Stimulated activated effector memory CD8-positive, alpha-beta T cell treated with anti-CD3 and anti-CD28 coated beads, Interleukin-12 subunit alpha, Interleukin-12 subunit beta, amount 100 ng/mL, for 72 hours (primary cell): ENCODE measurements at places on chromosomes 11 and 22.

GRCh38 chr11:40287916-40288803, 1171.3 kb downstream of the LRRC4C start:
- DNase-seq: no peak

DNA sequence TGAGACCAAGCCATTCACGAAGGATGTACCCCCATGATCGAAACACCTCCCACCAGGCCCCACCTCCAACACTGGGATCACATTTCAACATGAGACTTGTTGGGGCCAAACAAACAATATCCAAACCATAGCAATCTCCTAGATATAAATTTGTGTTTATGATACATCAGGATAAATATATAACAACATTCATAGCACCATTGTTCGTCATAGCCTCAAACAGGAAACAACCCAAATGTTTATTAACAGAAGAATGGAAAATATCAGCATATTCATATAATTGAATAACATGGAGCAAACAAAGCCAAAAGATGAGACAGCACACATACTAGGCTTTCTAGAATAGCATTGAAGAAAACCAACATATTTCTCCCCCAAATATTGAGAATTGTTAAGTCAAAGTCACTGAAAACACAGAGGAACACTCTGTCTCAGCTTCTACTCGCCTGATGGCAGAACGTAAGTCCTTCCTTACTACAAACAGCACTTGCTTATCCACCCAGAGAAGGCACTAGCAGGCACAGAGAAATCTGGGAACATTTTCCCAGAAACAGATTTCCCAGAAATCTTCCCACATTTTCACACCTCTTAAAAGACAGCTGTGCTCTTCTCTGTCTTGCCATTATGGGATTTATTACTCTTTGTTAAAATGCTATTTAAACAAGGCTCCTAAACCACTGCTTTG, 8.1 kb upstream of the GDPD4 start:
- DNase-seq: no peak

- no peak for DNase-seq
These were observed 65.4 kb downstream of the PPP6R3 start for GRCh38 chr11:68525930-68526329.

- no peak for DNase-seq
These were observed 275.4 kb downstream of the DYNC2H1 start for GRCh38 chr11:103384652-103385051.

DNA sequence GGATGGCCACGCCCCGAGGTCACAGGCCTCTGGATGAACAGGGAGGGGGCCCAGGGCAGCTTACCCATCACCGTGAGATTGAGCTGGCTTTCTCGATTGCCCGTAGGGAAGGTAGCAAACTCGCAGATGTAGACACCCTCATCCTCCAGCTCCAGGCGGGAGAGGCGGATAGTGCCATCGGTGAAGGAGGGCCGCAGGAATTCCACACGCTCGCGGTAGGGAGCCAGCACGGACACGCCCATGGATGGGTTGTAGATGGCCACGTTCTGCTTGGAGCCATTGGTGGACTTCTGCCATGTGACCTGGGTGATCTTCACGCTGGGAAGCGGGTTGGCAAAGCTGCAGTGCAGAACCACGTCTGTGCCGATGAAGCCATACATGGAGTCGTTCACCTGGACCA, 50.6 kb downstream of the NECTIN1 start:
- no peak for DNase-seq
